ENCODE measurements at places on chromosomes 1 and 21. TPM values are rescaled to one million over a fixed set of nuclear protein-coding genes. Genes with fewer than 3 reads are reported as not detected.

The SMCP gene
- polyA plus RNA-seq, result 0.30 TPM

The EPHA10 gene
- polyA plus RNA-seq, result 0.32 TPM

The CELA2B gene
- polyA plus RNA-seq, result 0.16 TPM

The ARHGEF16 gene
- 2.3 TPM for polyA plus RNA-seq

The RAVER2 gene
- 6.3 TPM for polyA plus RNA-seq

The SPSB1 gene
- 12.9 TPM for polyA plus RNA-seq

The CFHR3 gene
- polyA plus RNA-seq, result not detected

The MFAP2 gene
- polyA plus RNA-seq, result 5.6 TPM

The NOTCH2NLA gene
- polyA plus RNA-seq, result 10.4 TPM

The KCNQ4 gene
- polyA plus RNA-seq, result 1.1 TPM

The DMRTA2 gene
- polyA plus RNA-seq, result 1.5 TPM
